Right renal pelvis (tissue), 4 donors: ENCODE measurements at places on chromosomes 3 and 15. TPM values are rescaled to one million over a fixed set of nuclear protein-coding genes. Genes with fewer than 3 reads are reported as not detected.

Gene PSTPIP1
- polyA plus RNA-seq, result 0.69 TPM

Gene SLC15A2
- 9.5 TPM for polyA plus RNA-seq

DNA sequence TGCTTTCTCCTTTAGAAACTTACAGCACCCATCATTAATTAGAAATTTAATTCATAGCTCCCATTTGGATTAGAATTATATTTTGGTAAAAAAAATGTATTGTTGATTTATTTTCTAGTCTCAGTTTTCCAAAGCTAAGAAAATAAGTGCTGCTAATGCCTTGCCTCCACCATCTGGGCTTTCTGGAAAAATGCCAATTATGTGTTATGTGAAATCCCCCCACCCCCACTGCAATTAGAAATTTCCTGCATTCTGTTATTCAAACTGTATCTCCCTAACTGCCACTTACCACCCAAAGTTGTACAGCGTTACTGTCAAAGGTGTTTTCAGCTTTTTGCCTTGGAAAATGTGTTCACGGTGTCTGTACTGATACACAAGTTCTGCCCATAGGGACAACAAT is 617.2 kb upstream of the UBE2E2 start:
- no peak for DNase-seq

Gene CTXN2
- not detected for polyA plus RNA-seq

DNA sequence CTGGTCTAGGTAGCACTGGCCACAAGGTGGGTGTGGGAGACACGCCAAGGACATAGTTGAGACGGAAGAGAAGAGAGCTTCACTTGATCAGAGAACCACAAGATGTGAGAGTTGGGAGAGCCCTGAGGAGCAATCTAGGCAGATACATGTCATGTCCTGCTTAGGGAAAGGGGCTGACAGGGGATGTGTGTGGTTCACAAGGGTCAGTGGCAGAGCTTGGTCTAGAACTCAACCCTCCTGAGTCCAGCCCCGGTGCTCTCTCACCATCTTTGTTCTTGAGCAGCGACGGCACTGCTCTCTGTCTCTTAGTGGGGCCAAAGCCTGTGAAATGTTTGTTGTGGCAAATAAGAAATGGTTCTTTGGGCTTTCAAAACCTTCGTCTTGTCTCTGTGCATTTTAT is 243.5 kb upstream of the ROPN1 start:
- DNase-seq, result no peak

Gene ARL6
- polyA plus RNA-seq, result 15.7 TPM

Gene PIGZ
- 2.3 TPM for polyA plus RNA-seq

GRCh38 chr3:142597906-142598305 is 1.7 kb downstream of the PLS1 start:
- no peak for DNase-seq

GRCh38 chr3:176741664-176742047 is 455.6 kb downstream of the TBL1XR1 start:
- no peak for DNase-seq

DNA sequence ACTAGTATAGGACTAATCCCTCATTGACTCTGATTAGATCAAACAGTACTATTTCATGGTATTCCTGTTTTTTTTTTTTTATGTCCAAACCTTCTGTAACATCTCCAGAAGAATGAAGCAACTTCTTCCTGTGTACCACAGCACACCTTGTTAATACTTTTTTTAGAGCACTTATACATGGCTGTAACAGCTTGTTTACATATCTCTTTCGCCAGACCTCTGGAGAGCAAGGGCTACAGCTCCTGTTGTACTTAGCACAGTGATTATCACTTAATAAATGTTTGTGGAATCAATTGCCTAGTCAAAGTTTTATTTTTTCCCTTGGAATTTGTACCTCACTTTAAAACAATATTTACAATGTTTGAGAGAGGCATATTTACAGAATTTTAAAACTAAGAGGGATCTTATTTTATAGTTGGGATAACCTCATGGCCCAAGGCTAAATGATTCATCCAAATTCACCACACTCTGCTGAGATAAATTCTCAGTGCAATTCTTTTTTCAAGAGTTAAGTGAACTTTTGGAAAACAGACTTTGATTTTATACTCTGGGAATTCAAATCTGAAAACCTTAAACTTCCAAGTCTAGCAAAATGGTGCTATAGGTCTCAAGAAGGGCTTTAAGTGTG is 9.2 kb upstream of the GATM start:
- no peak for DNase-seq

Gene PTPRG
- 86.6 TPM for polyA plus RNA-seq

- no peak for DNase-seq
These were observed 2.3 kb downstream of the SELENOS start for GRCh38 chr15:101275018-101275417.

DNA sequence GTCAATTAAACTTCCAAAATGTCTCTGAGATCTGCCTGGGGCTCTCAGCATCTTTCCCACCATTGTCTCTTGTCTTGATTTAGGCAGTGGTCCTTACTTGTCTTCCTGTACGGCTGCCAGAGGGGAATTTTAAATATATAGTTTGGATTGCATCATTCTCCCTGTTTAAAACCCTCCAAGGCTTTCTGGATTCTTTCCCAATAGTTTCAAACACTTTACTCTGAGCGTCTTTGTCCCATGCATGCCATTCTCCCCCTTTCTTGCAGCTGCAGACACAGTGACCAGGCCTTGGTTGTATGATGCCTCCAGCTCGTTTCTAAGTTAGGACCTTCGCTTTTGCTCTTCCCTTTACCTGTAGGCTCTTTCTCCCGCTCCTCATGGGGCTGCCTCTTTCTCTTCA is 323.3 kb upstream of the CTNNB1 start:
- DNase-seq, result no peak

DNA sequence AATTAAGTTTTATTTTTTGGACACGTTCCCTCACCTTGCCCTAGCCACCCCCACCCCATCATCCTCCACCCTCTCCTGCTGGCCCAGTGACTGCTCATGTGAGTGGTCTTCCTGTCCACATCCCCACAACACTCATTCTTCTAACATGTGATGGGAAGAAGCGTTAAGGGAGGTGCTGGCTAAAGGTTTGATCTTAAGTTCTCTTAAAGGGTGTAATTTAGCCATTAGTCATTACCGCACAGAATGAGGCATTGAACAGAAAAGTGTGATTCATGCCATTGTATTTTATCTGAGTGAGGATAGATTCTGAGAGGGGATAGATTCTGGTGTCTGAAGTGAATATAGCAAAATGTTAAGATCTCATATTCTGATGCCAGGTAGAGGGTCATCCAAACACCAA is 272.9 kb upstream of the TPM1 start:
- DNase-seq, result no peak

GRCh38 chr3:124576565-124577493 is 153.4 kb upstream of the UMPS start:
- no peak for DNase-seq

Gene HAPLN3
- polyA plus RNA-seq, result 3.4 TPM

DNA sequence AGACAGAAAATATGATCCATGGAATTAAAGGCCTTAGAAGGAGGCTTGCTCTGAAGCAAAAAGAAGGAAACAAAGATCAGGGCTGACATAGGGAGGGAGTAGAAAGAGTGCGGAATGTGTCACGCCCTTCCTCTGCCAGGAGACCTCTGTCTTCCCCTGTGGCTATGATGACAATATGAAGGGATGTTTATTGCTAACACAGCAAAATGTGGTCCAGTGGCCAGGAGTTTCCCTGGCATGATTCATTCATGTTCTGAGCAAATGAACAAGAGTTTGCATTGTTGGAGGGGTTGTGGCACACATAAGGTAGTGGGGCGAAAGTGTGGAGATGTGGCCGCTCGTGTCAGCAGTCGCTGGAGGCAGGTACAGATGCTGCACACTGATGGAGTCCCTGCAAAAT is 169.4 kb downstream of the SHQ1 start:
- no peak for DNase-seq

DNA sequence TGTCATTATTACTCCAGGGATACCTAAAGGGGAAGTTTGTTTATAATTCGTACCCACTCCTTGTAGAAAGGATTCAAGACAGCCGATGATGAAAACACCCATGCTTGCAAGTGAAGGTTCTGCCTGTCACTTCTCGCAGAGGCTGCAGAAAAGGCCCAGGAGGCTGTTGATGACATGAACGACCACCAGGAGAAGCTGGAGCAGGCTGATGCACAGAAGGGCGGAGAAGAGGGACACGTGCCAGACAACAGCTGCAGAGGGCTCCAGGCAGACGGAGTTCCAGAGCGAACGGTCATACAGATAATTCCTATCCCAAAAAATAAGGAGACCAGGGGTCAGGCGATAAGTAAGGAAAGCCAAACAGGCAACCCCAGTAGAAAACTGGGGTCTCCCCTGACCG is 5.7 kb upstream of the DYNLT2B start:
- peak; percentile 23 for DNase-seq

- DNase-seq, result no peak
These were observed 36.7 kb downstream of the CCDC33 start for GRCh38 chr15:74272812-74273211.

GRCh38 chr15:29377161-29377560 is 107.5 kb upstream of the NSMCE3 start:
- no peak for DNase-seq

GRCh38 chr3:175432376-175433025 is 573.4 kb downstream of the NAALADL2 start:
- DNase-seq, result no peak

- DNase-seq, result no peak
These were observed 502.3 kb downstream of the SHQ1 start for GRCh38 chr3:72345980-72346379.

DNA sequence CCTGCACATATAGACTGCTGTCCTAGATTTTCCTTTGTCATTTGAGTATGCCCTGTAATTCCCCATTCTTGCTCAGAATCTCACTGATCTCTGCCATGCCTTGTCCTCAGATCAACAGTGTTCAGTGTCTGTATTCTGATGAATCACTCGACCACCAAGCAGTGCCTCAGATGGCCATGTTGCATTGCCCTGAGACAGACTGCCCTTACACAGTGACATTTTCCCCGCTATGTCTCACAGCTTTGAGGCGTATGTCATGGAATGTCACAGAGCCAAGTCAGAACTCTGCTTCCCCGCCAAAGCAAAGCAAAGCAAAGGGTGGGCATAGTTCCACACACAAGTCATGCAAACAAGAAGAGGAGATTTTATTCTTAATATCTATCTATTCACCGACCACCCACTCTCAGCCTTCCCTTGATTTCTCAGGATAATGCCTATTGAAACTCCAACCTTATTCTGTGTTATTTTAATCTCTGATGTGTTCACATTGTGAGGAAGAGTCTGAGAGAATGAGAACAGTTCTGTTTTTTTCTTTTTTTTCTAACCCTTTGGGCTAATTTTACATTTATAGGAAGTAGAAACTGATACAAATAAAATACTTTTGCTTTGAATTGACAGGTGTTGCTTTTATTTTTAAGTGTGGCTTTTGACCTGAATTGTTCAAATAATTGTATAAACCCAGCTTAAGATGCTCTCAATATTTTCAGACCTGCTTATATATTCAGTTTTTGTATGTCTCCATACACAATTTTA is 16.9 kb upstream of the PSMD6 start:
- DNase-seq, result no peak

DNA sequence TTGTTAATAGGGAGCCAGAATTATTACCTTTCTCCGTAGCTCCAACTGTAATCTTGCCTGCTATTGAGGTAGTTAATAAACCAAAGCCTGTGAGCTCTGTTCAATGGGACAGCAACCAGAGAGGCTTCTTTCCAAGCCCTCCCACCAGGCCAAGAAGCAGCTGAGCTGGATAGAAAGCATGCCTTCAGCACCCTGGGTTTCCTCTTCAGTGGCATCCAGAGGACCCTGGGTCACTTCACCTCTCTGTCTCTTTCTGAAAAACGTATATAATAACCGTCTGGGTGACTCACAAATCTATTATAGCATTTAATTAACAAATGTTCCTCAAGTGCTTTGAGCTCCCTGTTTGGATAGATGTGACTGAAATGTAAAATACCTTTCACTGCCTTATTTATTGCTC is 420.0 kb downstream of the LPP start:
- DNase-seq, result no peak

GRCh38 chr15:40501487-40501886 is 30.7 kb downstream of the CHST14 start:
- no peak for DNase-seq

Gene PLA2G4D
- polyA plus RNA-seq, result 0.07 TPM

DNA sequence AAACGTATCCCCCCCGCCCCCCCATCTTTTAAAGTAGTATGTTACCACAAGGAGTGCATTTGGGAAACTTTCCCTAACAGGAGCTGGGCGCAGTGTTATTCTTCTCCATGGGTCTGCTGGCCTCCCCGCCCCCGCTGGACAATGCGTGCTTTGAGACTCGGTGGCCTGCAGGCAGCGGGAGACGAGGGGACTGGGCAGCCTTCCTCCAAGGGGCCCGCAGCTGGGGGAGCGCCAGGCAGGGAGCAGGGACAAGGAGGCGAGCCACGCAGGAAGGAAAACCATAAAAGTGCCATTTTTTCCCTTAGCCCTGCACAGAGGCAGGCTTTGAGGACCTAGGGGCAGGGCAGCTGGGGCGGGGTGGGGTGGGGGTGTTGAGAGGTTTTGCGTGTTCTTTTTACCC is 14.1 kb downstream of the SOX2 start:
- DNase-seq, result no peak

Gene SEMA6D
- polyA plus RNA-seq, result 29.9 TPM

DNA sequence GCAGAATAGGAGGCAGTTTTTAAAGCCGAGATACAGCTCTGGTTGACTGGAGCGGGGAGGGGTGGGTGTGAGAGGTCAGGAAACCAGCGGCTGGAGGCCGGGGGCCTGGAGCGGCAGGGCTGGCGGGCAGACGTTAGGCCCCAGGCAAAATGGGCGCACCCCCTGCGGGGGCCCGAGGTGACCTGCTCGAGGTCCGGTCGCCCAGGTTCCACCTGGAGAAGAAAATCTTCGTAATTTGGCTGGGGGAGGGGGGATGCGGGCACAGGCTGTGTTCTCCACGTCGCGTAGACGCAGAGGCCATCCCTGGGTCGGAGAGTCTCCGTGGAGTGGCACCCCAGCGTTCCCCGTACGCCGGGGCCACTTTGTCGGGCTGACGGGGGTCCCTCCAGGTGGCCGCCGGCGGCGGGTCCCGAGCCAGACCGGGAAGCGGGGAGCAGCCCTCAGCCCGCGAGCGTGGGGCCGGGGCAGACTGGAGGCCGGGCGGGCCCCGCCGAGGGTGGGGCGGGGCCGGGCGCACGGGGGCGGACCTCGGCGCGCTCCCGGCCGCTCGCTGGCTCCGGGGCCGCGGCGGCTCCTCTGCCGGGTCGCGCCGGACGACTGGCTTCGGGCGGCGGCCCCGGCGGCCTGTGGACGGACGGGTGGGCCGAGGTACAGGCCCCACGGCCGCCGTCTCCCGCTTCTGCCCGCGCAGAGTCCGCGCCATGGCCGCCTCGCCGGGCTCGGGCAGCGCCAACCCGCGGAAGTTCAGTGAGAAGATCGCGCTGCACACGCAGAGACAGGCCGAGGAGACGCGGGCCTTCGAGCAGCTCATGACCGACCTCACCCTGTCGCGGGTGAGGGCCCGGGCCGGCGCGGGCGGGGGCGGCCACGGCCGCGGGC is at the start of gene CRTC3:
TSS of gene CRTC3 (plus strand) at position 553 of the 879 bp plus-strand sequence. CDS start at position 702, 149 bp downstream.
- no peak for DNase-seq

Gene GOLGA8T
- polyA plus RNA-seq, result not detected

- DNase-seq, result peak; percentile 20
These were observed 263.3 kb downstream of the ABHD5 start for GRCh38 chr3:43953814-43954692.

- no peak for DNase-seq
These were observed 146.9 kb upstream of the PTPRG start for GRCh38 chr3:61414456-61414855.

GRCh38 chr3:34920806-34921205 is 718.5 kb upstream of the ARPP21 start:
- DNase-seq, result no peak
